ENCODE measurements at places on chromosomes 5 and 9.

- no peak for DNase-seq
Measured at GRCh38 chr5:34675857-34676256, 19.7 kb downstream of the RAI14 start.

- peak; percentile 56 for DNase-seq
Measured at GRCh38 chr5:142439207-142439860, 114.5 kb upstream of the SPRY4 start.

- DNase-seq: no peak
Measured at GRCh38 chr5:168217497-168217896, 73.9 kb upstream of the WWC1 start.

GRCh38 chr5:154363411-154363810 is 82.4 kb upstream of the SAP30L start:
- no peak for DNase-seq

GRCh38 chr5:172979778-172980177 is 3.8 kb upstream of the ATP6V0E1 start:
- no peak for DNase-seq

GRCh38 chr9:91489361-91489899 is 65.8 kb upstream of the NFIL3 start:
- peak; percentile 60 for DNase-seq

- DNase-seq: no peak
Measured at GRCh38 chr9:109033941-109034700, 20.8 kb upstream of the CTNNAL1 start.

DNA sequence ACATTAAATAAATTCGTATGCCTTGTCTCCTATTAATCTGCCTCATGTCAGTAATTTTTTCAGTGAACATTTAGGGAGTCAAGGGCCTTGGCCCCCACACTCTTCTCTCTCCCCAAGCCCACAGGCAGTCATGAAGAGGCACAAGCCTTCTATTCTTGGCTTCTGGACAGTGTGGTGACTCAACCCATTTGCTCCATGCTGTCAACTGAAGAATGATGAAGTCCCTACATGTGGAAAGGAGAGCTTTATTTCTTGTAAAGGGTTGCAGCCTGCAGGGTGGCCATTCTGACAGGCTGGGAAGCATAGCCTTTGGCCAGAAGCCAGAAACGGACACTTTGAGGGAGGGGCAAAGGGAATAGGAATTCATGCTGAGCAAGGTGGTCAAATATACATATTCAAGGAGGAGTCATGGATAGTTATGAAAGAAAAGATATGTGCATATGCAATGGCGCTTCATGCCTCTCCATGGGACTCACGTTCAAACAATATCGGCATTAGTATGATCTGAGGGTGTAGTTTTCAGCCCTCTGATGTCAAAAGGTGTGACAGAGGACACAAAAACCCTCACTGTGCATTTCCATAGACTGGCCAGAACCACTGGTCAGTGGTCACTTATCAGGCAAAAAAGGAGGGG is 31.3 kb downstream of the ANKRA2 start:
- peak; percentile 33 for DNase-seq

DNA sequence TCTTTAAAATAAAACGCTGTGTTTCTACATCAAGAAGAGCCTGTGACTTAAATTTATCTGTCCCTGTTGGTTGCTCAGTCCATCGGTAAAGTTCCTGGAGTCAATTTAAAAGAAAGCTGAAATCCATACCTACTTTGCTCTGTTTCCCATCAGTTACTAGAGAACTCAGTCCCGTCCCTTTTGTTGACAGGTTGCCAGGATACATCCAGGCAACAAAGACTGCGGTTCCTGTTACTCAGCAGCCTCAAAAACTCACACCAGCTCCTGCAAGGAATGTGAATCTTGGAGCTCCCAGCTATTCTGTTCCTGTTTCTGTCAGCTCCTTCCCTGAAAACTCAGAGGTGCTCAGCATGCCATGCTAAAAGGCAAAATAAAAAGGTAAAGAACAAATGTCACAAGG is at the start of gene ZNF474:
ZNF474 (plus strand) TSS at position 241 of the 400 bp plus-strand sequence. CDS start 22,445 bp downstream, outside the sequence.
- peak; percentile 89 for DNase-seq

DNA sequence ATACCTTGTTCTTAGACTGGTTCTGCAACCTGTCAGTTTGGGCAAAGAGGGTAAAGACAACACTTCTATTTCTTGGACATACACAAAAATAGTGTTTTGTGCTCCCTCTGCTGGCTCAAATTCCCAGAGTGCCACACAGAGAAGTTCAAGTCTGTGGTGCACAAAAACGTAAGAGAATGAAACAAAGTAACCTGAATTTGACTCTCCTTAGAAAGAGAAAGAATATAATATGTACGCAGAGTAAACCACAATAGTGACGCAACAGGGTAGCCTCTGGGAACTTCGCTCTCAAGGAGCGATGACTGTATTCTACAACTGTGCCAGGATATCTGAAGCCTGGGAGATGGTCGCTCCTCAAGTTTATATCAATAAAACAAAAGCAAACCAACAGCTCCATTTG is 18.5 kb downstream of the DDX31 start:
- peak; percentile 45 for DNase-seq

DNA sequence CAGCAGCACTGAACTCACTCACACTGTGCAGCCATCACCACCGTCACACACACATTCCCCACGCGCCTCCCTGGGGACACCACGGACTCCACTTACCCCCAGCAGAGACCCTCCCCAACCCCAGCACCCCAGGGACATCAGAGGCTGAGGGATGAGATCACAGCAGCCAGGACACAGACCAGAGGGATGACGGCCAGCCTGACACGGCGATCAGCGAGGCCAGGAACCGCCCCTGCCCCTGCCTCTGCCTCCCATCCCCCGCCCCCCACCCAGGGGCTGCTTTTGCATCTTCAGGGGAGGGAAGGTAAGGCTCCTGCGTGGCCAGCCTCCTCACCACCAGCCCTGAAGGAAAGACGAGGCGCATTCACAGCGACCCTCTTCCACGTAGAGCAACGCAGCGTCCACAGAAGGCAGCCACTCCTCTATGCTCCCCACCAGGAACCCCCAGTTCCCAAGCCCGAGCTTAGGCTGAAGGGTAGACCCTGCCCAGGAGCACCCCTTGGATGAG is 104.5 kb downstream of the VAV2 start:
- no peak for DNase-seq

GRCh38 chr5:50476549-50476948 is 35.5 kb upstream of the EMB start:
- no peak for DNase-seq

DNA sequence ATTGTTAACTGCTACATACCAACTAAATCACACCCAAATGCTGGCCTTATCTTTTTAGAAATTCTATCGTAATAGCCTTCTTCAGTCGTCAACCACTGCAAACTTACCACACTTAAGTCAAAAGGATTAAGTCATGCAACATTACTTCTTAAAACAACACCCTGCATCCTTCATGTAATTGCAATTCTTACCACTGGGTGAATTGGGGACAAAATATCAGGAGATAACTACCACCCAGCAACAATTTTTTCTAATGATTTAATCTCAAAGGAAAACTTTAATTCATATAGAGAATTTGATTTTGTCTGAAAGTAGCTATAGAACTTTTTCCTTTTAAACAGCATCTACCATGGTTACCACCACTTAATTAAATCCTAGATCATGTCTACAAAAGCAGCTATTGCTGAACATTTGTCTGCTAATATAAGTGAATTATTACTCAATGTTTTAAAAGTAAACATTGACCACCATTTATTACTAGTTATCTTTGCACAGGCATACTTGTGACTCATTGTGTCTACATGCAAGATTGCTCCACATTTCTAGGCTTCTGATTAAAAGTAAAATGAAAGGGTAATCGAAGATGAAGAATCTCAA is 10.5 kb downstream of the MLLT3 start:
- DNase-seq: peak; percentile 29

DNA sequence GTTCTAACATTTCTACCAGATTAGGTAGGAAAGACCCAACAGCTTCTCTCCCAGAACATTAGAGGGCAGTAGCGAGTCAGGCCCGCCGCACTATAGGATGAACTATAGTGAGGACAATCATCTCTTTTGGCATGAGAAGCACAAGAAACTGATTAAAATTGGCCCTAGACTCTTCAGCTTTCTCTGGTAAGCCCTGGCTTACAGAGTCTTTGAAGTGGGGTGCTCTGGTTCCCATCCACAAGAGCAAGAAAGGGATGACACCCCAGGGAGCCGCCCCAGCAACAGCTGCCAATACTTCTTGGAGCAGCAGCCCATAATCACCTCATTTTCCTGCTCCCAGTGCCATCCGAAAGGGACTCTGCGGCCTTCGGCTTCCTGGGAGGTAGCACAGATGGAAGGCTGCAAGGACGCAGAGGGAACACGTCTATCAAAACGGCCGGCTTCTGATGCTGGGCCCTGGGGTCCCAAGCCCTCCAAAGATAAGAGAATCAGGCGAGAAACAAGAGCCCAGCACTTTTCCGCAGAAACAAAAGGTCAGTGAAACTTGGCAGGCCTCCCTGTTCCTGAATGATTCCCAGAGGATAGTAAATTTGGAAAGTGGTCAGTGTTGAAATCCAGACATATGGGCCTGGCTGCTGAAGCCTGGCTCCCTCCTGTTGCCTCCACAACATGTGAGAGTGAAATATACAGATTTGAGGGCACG is 69.3 kb downstream of the HSD17B3 start:
- DNase-seq: peak; percentile 80

GRCh38 chr9:91992461-91993041 is 42.5 kb upstream of the ROR2 start:
- peak; percentile 91 for DNase-seq

DNA sequence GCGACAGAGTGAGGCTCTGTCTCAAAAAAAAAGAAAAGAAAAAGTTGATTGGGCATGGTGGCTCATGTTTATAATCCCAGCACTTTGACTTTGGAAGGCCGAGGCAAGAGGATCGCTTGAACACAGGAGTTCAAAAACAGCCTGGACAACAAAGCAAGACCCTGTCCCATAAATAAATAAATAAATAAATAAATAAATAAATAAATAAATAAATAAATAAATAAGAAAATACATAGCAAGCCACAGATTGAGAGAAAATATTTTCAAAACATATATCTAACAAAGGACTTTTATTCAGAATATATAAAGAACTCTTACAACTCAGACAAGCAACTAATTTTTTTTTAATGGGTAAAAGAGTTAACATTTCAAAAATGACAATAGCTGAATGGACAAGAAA is 71.2 kb downstream of the PLPP1 start:
- DNase-seq: no peak

DNA sequence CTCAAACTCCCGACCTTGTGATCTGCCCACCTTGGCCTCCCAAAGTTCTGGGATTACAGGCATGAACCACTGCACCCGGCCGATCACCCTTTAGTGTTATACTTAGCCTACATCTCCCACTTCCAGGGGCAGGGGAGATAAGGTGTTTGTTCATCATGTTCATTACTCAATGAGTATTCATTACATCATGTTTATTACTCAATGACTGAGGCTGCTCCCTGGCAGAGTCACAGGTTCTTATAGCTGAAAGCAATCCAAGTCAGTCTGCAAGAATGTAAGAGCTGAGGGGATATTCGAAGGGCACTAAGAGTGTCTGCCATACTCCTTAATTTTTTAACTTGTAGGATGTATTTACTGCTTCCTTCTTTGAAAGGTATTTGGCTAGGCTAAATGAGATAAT is 214.2 kb downstream of the SPATA31D1 start:
- DNase-seq: peak; percentile 13

DNA sequence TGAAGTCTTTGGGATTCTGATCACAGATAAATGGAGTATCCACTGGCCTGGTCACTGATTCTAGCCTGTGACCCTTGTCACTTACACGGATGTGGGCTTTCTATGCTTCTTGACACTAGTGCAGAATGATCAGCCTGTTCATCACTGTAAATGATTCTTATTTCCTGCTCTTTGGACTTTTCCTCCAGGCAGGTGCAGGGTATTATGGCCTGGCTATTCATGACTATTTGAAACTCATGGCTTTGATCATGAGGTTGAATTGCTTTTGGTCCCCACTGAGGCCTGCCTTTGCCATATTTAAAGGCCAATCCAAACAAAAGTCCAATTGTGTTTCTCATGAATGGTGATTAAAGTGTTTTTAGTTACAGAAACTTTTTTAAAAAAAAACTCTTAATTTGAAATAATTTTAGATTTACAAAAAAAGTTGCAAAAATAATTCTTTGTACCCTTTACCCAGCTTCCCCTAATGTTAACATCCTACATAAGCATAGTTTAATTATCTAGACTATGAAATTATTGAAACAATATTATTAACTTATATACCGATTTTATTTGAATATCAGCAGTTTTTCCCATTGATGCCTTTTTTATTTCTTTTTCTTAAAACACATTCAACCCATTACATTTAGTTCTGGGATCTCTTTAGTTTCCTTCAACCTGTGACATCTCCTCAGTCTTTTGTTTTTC is 68.1 kb downstream of the GALNT10 start:
- DNase-seq: no peak

DNA sequence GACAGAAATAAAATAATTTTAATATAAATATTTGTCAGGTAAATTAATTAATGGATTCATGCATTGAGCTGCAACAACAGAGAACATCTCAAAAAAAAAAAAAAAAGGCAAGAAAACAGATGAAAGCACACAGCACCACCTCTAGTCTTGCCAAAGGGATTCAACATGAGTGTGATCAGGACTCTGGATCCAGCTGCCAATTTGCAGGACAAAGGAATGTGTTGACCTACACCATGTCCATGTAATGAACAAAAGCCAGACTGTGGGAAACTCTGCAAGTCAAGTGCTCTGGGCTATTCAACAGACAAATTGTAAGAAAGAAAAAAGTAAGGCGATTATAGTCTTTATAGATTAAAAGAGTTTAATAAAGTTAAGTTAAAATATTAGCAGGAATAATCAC is 769.3 kb downstream of the TLR4 start:
- DNase-seq: no peak

Measured in AG08395 (cell line).